ENCODE measurements at places on chromosomes 1 and 21.

- DNase-seq, result no peak
These were observed 119.2 kb downstream of the EDEM3 start for GRCh38 chr1:184635347-184635979.

GRCh38 chr21:32325706-32326105, 27.1 kb downstream of the MRAP start:
- DNase-seq, result no peak

- peak; percentile 61 for DNase-seq
These were observed 1.0 kb downstream of the MARCKSL1 start for GRCh38 chr1:32334864-32335534.

DNA sequence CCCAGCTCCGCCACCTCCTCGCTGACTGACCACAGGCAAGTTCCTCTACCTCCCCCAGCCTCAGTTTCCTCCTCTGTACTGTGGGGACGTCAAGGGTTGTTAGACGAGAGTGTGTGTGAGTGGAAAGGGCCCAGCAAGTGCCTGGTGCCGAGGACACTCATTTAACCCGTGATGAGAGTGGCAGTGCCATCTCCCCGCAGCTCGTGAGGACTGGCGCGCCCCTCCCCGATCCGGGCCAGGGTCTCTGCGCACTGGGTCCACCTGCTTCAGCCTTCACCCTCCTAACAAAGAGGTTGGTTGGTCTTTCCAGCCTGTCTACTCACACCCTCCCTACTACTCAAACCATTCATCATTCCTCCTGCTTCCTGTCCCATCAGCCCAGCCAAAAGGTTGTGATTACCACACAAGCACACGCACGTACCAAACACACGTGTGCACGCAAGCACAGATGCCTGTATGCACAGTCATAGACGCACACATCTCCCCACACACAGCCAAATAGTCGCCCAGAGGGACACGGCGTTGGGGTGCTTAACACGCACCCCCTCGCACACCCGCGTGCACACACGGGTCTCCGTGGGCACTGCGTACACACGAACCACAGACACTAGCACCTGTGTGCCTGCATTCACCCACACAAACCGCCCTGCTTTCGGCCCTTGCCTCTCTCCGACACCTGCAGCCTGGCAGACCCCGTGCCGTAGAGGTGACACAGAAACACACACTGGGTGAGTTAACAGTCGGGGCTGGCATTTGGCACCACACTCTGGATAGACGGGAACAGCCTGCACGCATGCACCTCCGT, 39.3 kb downstream of the TAS1R2 start:
- no peak for DNase-seq

- DNase-seq, result no peak
These were observed 85.5 kb downstream of the OBSCN start for GRCh38 chr1:228293393-228293792.

GRCh38 chr1:112703706-112704105, 3.2 kb downstream of the RHOC start:
- no peak for DNase-seq

- DNase-seq, result no peak
These were observed 151.3 kb upstream of the COL6A1 start for GRCh38 chr21:45830221-45830640.

GRCh38 chr1:223525957-223526356, 132.7 kb downstream of the CCDC185 start:
- no peak for DNase-seq

DNA sequence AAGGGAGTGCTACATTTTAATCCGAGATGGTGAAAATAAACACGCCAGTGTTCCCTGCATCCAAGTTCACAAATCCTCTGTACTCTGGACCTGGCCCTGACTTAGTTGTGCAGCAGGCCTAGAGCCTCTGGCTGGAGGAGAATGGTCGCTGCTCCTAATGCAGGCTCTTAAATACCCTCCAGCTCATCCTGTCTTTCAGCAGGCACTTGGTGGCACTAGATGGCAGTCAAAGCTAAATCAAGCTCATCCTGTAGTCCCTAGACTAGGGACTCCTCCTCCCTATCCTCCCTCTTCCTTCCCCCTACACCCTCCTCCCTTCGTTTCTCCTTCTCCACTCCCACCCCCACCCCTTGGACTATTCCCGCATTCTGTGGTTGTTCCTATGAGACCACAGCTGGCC, 41.6 kb upstream of the MTR start:
- peak; percentile 15 for DNase-seq

- DNase-seq, result no peak
These were observed 12.1 kb upstream of the GRIK1 start for GRCh38 chr21:29951911-29952310.
